ENCODE measurements at places on chromosomes 7 and 10. TPM values are rescaled to one million over a fixed set of nuclear protein-coding genes. Genes with fewer than 3 reads are reported as not detected.

GRCh38 chr7:143043391-143043790 is 8.8 kb upstream of the OR6V1 start:
- H3K4me1 ChIP-seq, result peaks cover 8% of the 10 kb centered on the region
- no peak overlapping the region for H3K27ac ChIP-seq
- no peak overlapping the region for H3K4me3 ChIP-seq
- no peaks in the 10 kb centered on the region for H3K27me3 ChIP-seq
- DNase-seq, result no peak

DNA sequence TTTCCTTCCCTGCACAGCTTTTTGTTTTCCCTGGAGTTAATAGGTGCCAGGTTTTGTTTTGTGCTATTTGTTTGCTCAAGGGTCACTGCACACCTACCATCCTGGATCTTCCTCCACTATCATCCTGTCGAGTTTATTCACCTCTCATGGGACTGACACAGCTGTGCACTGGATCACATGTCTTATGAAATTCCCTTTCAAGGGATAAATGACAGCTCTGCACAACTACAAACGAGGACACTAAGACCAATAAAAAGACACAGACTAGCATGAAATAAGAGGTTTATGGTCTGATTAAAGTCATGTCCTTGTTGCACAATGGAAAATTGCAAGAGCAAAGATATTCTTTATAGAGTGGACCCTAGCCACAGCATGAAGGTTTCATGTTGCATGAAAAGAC is 76.7 kb upstream of the SFMBT2 start:
- H3K27ac ChIP-seq, result peak overlapping the region; percentile 11
- DNase-seq, result no peak
- H3K36me3 ChIP-seq, result no peaks in the 10 kb centered on the region
- peaks cover 39% of the 10 kb centered on the region for H3K4me1 ChIP-seq
- H3K4me3 ChIP-seq, result no peak overlapping the region
- H3K27me3 ChIP-seq, result peaks cover 21% of the 10 kb centered on the region

DNA sequence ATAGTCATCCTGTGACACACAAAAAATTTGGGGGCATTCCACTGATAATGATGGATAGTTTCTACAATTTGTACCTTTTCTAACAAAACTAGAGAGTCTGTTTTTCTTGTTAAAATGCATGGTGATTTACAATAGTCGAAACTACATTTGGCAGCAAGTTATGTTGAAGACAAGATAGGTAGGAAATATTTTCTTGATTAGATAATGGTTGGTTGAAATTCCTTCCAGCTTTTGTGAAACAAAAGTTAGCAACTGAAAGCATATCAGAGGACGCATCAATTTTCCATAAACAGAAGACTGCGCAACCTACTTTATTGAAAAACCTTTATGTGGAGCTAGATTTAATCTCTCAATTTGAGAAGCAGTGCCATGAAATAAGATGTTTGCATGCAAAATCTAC is 155.8 kb upstream of the GLI3 start:
- DNase-seq, result no peak
- no peaks in the 10 kb centered on the region for H3K36me3 ChIP-seq
- no peaks in the 10 kb centered on the region for H3K4me1 ChIP-seq

GRCh38 chr10:60403168-60403873 is 13.6 kb upstream of the ANK3 start:
- H3K27ac ChIP-seq, result no peak overlapping the region
- H3K36me3 ChIP-seq, result no peaks in the 10 kb centered on the region
- no peak overlapping the region for H3K4me3 ChIP-seq
- H3K4me1 ChIP-seq, result peaks cover 3% of the 10 kb centered on the region
- no peak for DNase-seq
- H3K27me3 ChIP-seq, result no peaks in the 10 kb centered on the region

The C10orf143 gene
- total RNA-seq, result 1.7 TPM

DNA sequence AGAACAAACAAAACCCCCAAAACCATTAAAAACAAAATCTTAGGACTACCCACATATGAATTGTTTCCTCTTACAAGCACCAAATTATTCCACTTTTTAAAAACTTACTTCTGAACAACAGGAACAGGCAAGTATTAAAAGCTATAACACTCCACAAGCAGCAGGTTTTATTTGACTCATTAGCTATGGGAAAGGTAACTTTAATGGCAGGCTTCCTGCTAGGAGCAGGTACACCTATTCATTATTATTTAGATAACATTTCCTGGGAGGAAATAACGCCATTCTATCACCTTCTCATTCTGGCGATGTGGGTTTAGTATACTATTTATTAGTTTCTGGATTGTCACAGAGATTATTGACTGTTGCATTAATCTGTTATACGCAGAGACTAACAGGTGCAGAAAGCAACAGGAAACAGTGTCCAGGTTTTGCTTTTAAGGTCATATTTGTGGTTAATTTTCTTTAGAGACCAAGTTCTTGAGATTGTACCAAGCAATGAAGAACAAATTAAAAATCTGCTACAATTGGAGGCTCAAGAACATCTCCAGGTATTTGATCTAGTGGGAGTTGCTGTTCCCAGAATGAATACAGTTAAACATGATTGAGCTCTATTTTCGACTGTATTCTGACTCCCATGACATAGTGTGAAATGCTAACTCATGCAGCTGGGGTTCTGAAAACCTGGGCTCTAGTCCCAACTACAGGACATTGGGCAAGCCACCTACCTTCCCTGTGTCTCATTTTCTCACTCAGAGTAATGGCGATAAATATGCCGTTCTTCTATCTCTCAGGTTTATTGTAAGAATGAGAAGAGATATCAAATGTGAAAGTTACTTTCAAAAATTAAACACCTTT is 2.0 kb downstream of the CPA2 start:
- peaks cover 21% of the 10 kb centered on the region for H3K27me3 ChIP-seq
- no peak overlapping the region for H3K4me3 ChIP-seq
- H3K36me3 ChIP-seq, result no peaks in the 10 kb centered on the region
- no peak overlapping the region for H3K27ac ChIP-seq
- peaks cover 11% of the 10 kb centered on the region for H3K4me1 ChIP-seq
- no peak for DNase-seq

DNA sequence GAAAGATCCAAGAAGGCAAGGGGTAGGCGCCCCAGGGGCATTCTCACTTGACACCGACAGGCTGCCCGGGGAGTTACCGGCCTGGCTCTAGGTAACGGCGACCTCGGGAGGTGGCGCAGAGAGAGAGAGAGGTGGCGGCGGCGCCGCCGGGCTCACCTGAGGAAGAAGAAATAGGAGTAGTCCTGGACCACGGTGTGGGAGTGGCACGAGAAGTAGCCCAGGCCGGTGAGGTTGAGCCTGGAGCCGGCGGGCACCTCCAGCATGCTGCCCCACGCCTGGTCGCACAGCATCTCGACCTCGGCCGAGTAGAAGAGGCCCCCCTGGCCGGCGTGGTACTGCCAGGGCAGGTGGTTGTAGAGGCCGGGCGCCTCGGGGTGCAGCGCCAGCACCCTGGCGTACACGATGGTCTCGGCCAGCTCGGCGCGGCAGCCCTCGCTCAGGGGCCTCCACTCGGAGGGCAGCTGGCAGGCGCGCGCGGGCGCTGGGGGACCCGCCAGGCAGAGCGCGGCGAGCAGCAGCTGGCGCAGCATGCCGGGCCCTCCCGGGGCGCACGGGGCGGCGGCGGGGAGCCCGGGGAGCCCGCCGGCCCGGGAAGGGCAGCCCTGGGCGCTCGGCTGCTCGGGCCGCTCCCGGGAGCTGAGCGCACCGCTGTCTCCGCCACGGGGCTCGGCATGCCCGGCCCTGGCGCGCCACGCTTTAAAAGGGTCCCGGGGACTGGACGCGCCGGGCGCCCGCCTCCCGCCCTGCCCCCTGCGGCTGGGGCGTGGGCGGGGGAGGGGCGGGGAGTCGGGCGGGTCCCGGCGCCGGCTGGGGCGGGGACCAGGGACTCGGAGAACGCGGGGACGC is at the start of gene CCDC3:
Gene CCDC3 (minus strand): TSS at position 673 of the 846 bp plus-strand sequence. CDS start 143 bp downstream, at position 530.
- peaks cover 14% of the 10 kb centered on the region for H3K4me1 ChIP-seq
- no peaks in the 10 kb centered on the region for H3K36me3 ChIP-seq
- peaks cover 83% of the 10 kb centered on the region for H3K27me3 ChIP-seq
- peak within 1 kb of the TSS; percentile 64 for H3K4me3 ChIP-seq

DNA sequence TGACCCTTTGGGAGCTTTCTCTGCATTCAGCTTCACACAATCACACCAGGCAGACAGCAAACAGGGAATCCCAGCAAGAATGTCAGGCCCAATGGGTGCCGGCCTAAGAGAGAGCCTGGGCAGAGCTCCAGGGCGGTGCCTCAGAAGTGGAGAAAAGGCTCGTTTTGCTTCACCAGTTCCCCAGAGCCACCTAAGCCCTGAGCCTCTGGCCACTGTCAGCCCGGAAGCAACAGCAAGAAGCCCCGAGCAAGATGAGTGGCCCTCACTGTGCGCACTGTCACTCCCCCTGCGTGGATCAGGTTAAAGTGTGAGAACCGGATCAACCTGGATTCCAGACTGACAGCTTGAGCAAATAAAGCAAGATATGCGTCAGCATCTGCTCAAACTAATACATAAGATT is 14.7 kb downstream of the CNPY1 start:
- H3K27me3 ChIP-seq, result peaks cover 100% of the 10 kb centered on the region
- H3K36me3 ChIP-seq, result no peaks in the 10 kb centered on the region
- peaks cover 13% of the 10 kb centered on the region for H3K4me1 ChIP-seq
- H3K27ac ChIP-seq, result no peak overlapping the region
- DNase-seq, result no peak

The CALML5 gene
- not detected for total RNA-seq

GRCh38 chr7:44104860-44105771 is 971 bp downstream of the AEBP1 start:
- DNase-seq, result no peak
- peak overlapping the region; percentile 70 for H3K27ac ChIP-seq
- H3K4me1 ChIP-seq, result peaks cover 32% of the 10 kb centered on the region
- peak overlapping the region; percentile 69 for H3K4me3 ChIP-seq
- H3K27me3 ChIP-seq, result peaks cover 10% of the 10 kb centered on the region

DNA sequence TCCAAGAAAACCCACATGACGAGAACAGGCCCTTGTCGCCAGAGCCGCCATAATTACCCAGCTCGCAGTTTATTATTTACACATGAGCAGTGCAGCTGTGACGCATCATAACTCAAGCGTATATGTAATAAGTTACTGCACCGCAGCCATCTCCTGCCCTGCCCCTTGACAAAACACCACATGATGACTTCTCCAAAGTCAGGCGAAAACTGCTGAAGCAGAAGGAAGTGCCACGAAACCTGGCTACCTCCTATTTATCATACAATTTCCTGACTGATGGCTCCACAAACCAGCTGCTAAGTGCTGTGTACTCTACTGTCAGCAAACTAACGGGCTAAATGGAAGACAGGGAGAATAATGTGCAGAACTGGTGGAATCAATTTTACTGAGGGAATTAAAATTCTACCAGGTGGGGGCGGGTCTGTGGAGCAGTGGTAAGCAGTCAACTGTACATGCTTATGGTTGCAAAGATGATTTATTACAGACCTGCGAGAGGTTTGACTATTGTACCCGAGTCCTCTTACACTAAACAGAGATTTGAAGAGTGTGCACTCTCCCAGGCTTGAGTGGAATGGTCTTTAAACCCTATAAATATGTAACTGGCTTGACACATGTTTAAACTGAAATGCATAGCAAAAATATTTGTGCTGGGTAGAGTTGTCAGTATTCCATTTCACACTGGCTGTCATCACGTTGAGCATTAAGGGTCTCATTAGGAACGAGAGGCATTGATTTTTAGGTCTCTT is 156.0 kb downstream of the GLI3 start:
- DNase-seq, result no peak
- H3K4me1 ChIP-seq, result no peaks in the 10 kb centered on the region
- H3K27me3 ChIP-seq, result no peaks in the 10 kb centered on the region

The VWA2 gene
- total RNA-seq, result not detected

DNA sequence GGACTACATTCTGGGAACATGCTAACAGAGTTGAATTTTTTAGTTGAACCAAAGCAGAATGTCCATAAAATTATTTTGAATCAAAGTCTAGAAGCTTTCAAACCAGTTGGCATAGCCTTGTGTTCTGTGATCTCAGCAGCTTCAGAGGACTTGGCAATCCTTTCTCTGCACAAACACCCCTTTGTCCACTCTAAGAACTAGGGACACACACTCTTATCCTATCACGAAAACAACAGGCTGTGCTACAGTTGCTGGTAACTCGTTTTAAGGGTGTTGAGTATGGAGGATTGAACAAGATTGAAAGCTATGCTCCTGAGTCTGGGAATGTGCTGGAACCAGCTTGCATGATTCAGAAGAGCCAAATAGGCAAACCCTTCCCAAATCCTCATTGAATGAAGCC is 76.4 kb upstream of the PRSS58 start:
- H3K36me3 ChIP-seq, result no peaks in the 10 kb centered on the region
- peaks cover 32% of the 10 kb centered on the region for H3K27me3 ChIP-seq
- no peak for DNase-seq
- H3K27ac ChIP-seq, result no peak overlapping the region

The HPSE2 gene
- total RNA-seq, result not detected

GRCh38 chr7:66355756-66356155 is 150.6 kb downstream of the TPST1 start:
- H3K36me3 ChIP-seq, result no peaks in the 10 kb centered on the region
- H3K4me3 ChIP-seq, result no peak overlapping the region
- no peak overlapping the region for H3K27ac ChIP-seq
- DNase-seq, result no peak
- peaks cover 8% of the 10 kb centered on the region for H3K4me1 ChIP-seq
- H3K27me3 ChIP-seq, result no peaks in the 10 kb centered on the region

DNA sequence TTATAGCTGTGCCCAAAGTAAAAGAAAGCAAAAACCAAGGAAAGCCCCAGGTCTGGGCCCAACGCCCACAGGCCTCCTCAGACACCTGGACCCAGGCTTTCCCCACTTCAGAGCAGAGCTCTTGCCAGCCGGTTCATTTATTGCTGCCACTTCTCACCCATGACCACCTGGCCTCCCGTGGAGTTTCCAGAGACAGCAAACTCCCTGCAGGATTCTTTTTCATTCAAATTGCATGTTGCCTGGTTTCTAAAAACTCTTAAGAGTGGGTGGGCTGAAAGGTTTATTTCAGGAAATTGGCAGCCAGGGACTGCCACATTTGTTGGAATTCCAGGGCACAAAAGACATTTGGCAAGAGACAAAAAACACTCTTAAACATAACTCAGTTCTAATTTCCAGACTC is 4.7 kb downstream of the VOPP1 start:
- no peak for DNase-seq
- no peaks in the 10 kb centered on the region for H3K36me3 ChIP-seq
- no peaks in the 10 kb centered on the region for H3K27me3 ChIP-seq
- no peak overlapping the region for H3K27ac ChIP-seq
- H3K4me1 ChIP-seq, result peaks cover 58% of the 10 kb centered on the region
- H3K4me3 ChIP-seq, result no peak overlapping the region

GRCh38 chr7:8579661-8580194 is 146.3 kb downstream of the NXPH1 start:
- no peaks in the 10 kb centered on the region for H3K36me3 ChIP-seq
- no peaks in the 10 kb centered on the region for H3K27me3 ChIP-seq
- no peak overlapping the region for H3K4me3 ChIP-seq
- DNase-seq, result no peak
- H3K27ac ChIP-seq, result no peak overlapping the region

DNA sequence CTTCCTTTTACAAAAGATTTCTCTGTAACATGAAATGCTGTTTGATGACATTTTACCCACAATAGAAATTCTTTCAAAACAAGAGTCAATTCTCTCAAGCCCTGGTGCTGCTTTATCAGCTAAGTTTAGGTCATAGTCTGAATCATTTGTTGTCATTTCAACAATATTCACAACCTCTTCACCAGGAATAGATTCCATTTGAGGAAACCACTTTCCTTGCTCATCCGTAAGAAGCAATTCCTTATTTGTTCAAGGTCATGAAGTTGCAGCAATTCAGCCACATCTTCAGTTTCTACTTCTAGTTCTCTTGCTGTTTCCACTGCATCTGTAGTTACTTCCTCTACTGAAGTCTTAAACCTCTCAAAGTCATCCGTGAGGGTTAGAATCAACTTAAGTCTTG is 315.3 kb downstream of the TYW1 start:
- no peak overlapping the region for H3K27ac ChIP-seq
- no peak for DNase-seq
- H3K36me3 ChIP-seq, result peaks cover 99% of the 10 kb centered on the region
- peaks cover 9% of the 10 kb centered on the region for H3K4me1 ChIP-seq
- no peaks in the 10 kb centered on the region for H3K27me3 ChIP-seq

The NOS3 gene
- total RNA-seq, result 12.6 TPM

All from left ventricle myocardium inferior (tissue), 1 donor.